NCI-H1436 (cell line): ENCODE measurements at places on chromosomes 11 and 22.

DNA sequence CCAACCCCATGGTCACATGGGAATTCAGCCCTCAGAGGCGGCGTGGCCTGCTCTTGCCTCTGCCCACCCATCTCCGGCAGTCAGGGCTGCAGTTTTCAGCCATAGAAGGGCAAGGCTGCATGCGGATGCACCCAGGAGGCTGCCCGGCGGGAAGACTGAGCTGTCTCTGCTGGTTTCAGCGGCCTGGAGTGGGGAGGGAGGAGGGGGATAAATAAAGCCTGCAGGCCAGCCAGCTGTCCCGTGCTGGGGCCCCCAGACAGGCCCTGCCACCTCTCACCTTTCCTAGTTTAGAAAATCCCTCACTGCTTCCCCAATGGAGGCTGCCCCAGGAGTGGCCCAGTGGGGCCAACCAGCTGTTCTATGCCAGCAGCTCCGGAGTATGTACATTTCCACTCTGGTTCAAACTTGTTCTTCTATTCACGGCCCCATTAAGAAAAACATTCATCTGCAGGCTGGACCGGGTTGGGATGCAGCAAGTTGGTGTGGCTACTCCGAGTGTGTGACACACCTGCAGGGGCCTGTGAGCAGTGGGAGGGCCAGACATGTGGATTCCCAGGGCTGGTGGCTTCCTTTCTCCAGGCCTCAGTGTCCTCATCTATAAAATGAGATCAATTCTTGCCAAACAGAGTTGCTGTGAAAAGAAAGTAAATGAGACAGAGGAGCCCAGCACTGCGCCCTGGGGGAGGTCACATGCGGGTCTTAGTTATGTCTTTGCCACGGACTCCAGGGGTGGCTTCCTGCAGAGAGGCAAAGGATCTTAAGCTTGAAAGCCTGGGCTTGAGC, 5.0 kb downstream of the MICALL1 start:
- no peak for DNase-seq

DNA sequence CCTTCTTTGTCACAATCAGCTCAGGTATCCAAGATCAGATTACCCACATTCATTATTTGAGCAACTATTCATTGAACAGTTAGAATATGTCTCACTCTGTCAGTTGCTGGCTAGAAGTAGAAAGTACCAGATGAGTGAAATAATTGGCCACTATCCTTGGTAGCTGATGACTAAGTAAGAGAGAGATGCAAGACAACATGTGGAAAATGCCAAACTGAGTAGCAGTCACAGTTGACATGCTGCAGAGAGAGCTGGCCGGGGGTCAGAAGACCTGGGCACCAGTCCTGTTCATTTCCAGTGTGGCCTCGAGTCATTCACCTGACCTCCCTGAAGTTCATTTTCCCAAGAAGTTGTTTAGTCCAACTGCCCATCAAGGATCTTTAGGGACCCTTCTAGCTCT, 22.5 kb upstream of the SMIM35 start:
- no peak for DNase-seq

- DNase-seq: no peak
These were observed 15.8 kb downstream of the C11orf71 start for GRCh38 chr11:114384487-114384886.

DNA sequence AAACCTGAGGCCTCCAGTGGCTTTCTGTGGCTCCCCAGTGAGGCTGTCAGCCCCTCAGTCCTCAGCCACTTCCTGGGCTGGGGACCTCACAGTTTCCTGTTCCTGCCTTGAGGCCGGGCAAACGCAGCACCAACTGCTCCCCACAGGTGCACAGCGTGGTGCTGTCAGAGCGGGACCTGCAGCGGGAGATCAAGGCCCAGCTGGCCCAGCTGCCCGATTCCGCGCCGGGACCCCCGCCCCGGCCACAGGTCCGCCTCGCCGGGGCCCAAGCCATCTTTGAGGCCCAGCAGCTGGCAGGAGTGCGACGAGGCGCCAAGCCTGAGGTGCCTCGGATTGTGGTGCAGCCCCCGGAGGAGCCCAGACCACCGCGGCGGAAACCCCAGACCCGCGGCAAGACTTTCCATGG, 5.4 kb downstream of the TBC1D10C start:
- no peak for DNase-seq
